ENCODE measurements at places on chromosomes 16 and 17.
A peak's percentile ranks its signal among the peaks of the same experiment; 100 is the strongest.

GRCh38 chr17:49551221-49552069 is 24.2 kb upstream of the NXPH3 start:
- DNase-seq = no peak

DNA sequence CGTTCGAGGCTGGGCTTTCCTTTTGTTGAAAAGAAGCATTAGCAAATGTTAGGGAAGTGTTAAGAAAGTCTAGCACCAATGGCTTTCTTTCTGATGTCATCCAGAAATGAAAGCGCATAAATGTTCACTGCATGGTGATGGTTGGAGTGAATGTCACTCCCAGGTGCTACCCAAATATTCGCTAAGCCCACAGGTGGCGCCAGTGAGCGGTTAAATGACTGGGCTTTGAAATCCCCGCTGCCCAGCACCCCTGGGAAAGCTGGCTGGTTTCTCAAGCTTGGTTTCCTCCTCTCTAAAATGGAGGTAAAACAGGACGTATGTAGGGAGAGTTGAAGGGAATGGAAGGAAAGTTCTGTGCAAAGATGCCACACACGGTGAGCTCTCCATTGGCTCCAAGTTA is 104.4 kb downstream of the IRX5 start:
- DNase-seq = no peak

DNA sequence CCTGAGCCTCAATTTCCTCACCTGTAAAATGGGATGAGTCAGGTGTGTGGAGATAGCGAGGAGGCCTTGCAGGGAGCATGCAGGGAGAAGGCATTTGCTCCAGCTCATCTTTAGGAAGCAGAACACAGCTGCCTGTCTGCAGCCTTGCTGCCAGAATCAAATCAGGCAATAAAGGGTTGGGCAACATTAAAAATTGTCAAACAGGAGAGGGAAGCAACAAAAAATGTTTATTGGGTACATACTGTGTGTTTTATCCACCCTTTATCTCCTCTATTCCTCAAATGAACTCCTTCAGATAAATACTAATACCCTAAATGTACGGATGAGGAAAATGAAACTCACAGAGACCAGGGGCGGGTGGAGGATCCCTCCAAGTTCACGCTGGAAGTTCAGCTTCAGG is 12.2 kb downstream of the KRT16 start:
- DNase-seq = no peak

DNA sequence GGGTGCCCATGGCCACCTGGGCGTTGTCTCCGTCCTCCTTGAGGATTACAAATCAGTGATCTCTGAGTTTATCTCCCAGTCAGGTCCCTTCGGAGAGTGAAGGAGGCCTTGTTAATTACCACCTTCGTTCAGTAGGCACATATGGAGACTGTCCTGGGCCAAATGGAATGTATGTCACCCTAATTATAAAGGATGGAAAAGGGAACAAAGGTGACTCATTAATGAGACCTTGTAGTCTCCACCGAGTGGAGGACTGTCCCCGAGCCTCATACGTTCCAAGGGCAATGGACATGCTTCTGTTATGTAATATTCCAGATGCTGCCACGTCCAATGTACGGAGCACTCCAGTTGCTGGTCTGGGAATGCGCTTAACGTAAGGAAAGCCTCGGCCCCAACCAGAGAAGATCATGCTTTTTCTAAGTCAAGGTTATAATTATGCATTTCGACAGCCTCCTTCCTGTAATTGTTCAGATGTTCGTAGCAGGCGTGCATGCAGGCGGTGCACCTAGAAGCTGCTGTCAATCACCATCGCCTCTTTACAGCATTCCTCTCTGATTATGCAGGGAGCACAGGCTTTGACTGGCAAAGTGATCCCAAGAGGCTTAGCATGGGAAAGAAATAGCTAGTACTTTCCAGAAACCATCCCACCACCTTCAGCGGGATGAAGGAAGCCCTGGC is 22.4 kb upstream of the SEC14L1 start:
- no peak for DNase-seq

- no peak for DNase-seq
These were observed 1.1 kb upstream of the AXIN1 start for GRCh38 chr16:353404-354290.

GRCh38 chr16:86343027-86343795 is 167.1 kb upstream of the FOXF1 start:
- DNase-seq = no peak

- DNase-seq = no peak
These were observed 38.0 kb upstream of the KSR1 start for GRCh38 chr17:27418366-27418615.

GRCh38 chr16:74372953-74373846 is 2.9 kb upstream of the NPIPB15 start:
- DNase-seq = no peak

DNA sequence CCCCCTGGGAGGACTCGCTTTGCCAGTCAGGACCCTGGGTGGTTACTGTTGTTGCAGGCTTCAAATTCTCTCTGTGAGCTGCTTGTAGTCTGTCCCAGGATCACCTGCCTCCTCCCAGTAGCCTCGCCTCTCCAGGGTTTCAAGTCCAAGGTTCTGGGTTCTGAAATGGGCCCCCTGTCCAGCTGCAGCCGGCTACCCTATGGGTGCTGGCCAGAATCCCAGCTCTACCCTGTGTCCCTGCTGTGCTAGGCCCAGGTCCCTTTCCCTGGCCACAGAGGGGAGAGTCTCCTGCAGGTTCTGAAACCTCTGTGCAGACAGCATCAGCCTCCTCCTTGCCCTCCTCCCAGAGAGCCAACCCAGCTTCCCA is 21.4 kb downstream of the UNC13D start:
- DNase-seq = no peak

GRCh38 chr16:59339871-59340270 is 605.8 kb upstream of the GOT2 start:
- no peak for DNase-seq

DNA sequence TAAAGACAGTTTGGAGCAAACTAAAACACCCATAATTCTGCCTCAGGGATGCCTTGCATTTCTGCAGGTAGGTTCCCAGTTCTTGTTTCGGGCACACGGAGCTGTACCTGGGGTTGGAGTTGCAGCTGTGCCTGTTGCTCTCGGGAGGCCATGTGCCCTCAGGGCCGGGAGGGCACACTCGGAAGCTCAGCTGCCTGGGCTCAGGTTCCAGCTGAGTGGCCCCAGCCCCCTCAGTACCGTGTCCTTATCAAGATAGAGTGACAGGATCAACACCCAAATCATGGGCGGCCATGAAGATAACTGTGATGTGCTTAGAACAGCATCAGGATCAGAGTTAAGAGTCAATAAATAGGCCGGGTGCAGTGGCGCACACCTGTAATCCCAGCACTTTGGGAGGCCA is 107.9 kb downstream of the SNX29 start:
- DNase-seq = no peak

- DNase-seq = no peak
These were observed 2.4 kb upstream of the MTMR4 start for GRCh38 chr17:58516644-58517377.

DNA sequence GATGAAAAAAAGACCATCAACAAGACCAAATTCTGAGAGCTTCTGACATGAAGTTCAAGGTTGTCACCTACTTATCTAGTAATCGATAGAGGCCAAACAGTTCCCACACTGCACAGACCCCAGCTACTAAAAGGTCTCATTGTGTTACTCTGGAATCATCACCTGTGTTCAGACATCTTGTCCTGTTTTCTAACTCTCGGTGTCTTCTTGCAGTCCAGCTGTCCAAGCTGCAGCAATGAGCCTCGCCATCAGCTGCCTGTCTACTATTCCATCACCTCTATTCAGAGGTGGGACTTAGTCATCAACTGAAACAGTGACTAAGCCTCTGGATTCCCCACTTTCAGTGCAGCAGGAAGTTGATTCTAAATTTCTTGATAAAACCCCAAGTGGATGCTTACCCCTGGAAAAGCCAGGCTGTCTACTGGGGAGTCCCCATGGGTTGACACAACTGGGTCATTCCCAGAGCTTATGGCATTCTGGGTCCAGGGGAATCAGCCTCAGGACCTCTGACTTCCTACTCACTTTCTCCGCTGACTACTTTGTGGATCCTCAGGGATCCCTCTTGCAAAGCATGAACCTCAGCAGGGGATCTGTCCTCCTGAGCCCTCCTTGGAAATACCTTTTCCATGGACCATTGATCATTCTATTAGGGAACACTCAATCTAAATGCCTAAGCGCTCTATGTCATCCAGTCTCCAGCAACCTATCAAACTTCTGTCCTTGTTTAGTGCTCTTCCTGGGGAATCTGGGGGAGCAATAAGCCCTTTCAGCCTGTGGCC is 46.5 kb downstream of the HNF1B start:
- DNase-seq = no peak

DNA sequence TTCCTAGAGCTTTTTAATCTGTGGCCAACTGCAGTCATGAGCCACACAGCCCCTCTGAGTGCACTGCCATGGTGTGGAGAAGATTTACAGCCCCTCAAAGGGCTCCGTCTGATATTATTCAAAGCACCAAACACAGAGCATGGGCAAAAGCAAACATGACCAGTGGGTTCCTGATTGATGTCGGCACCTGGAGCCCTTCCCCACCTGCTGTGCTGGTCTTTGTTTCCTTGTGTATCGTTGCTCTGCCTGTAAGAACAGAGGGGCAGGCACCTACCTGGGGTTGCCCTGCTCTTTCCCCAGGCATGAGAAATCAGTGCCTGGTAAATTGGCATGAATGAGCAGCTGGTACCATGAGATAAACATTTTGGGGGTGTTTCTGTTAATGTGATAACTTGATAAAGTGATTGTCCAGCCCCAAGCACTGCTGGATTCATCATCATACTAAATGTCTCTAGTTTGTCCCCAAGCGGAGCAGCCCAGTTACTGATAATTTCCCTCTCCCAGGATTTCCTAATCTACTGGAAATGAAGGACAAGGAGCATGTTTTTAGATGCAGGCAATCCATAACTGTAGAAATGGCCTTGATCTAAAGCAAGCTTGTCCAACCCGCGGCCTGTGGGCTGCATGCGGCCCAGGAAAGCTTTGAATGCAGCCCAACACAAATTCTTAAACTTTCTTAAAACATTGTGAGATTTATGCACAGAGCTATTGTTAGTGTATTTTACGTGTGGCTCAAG is 5.0 kb upstream of the SPIRE2 start:
- no peak for DNase-seq

DNA sequence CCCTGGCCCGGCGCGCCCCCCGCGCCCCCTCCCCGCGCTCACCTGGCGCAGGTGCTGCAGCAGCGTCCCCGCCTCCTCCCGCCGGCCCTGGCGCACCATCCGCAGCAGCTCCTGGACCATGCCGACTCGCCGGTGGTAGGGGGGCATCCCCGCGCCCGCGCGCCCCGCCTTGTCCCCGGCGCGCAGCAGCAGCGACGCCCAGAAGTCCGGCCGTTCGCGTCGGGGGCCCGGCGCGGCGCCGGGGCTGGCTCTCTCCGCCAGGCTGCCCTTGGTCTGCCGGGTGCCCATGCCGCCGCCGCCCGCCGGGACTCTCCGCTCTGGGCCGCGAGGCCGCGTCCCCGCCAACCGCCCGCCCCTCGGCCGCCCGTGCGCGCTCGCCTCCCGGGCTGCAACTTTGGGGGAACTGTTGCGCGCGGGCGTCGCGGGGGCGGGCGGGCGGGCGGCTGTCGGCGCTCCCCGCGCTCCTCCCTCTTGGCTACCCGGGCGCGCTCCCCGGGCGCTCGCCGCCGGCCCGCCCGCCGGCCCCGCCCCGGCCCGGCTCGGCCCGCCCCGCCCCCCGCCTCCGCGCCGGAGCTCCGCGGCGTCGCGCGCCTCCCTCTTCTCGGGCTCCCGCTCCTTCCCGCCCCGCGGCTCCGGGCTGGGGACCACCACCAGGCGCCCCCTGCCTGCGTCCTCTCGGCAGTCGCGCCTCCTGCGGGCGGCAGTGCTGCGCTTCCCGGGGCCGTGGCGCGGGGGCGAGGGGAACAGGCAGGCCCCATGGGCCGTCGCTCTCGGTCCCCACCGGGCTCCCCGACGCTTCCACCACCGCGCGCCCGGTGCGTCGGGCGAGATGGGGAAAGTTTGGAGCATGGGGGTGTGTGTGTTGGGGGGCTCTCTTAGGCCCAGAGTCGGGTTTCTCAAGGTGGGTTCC is at the start of gene LRRC75A:
TSS of gene LRRC75A (minus strand) at position 491 of the 910 bp plus-strand sequence. CDS start at position 288, 203 bp downstream.
- DNase-seq = peak; percentile 32

DNA sequence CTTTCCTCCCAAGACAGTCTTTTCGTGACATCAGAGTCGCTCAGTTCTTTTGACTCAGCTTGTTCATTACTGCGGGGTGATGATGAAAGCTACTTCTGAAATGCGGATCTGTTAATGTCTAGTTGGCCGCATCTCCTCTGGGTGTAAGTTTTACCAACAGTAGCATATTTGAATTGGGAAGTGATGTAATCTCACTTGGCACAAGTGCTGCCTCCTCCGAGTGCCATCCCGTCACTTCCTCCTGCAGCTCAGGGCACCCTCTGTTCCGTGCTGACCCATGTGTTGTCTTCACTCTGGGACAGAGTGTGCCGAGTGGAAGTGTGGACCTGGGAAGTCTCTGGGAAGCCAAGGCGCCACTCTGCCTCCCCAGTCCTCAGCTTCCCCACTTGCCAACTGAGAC is 8.9 kb downstream of the ADAD2 start:
- DNase-seq = no peak

- DNase-seq = no peak
These were observed 5.9 kb upstream of the FDXR start for GRCh38 chr17:74878658-74879057.

DNA sequence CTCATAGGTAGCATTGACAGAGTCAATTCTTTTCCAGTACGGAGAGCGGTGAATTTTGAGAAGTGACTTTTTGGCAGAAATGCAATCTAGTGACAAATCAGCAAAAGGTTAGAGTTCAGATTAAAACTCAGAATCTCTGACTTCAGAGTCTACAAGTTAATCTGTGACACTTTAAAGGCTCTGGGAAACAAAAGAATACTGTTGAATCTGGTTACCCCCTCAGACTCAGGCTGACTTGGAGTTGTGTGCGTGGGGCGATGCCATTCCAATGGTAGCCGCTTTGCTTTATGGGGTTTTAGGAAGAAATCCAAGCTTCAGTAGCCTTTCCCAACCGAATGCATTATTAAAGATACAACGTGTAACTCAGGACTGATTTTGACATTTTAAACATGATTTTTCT is 118.2 kb downstream of the CDH13 start:
- no peak for DNase-seq

DNA sequence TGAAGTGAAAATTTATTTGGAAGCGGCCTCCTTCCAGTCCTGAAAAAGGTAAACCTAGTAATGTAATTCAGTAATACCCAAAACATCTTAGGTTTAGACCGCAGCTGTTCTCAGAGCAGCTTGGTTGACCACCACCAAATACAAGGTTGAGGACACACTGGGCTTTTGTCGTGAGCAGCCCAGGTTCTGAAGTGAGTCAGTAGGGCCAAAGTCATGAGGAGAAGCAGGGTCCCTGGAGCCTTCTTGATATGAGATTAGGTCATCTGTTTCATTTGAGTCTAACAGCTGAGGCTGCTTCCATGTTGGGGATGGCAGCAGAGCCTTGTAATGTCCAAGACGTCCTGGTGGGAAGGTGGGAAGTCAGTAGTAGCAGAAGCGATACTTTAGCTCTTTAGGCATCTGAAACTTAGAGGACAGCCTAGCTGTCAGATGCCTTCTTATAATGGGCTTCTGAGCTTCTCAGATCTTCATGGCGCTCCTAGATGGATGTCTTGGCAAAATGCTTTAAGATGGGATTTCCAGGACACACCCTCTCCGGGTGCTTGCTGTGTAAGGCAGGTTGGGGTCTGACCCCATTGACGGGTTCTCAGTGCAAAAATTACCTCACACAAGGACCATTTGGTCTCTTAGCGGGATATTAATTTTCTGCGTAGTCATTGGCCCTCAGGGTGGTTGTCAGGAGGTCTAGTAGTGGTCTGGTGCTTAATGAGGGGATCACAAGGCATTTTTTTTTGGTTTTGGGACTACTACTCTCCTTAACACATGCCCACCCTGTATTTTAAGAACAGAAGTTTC is 2.4 kb downstream of the ALKBH5 start:
- no peak for DNase-seq

Data from stimulated activated CD4-positive, alpha-beta T cell treated with anti-CD3 and anti-CD28 coated beads, Interleukin-1b, Interleukin-23, amount 100 ng/mL, for 24 hours (primary cell).